ENCODE measurements at places on chromosomes 16 and 17. TPM values are rescaled to one million over a fixed set of nuclear protein-coding genes. Genes with fewer than 3 reads are reported as not detected.

Gene TP53TG3B
- total RNA-seq, result not detected

Gene KRT39
- not detected for total RNA-seq

Gene KRT15
- total RNA-seq, result 5.0 TPM

Gene RAB26
- total RNA-seq, result 3.9 TPM

Gene SPN
- not detected for total RNA-seq

Gene RASL10B
- 0.10 TPM for total RNA-seq

Gene VPS35
- total RNA-seq, result 87.0 TPM

Gene MT1F
- total RNA-seq, result 12.9 TPM

Gene IRX5
- total RNA-seq, result 2.2 TPM

Gene SLC16A3
- 102 TPM for total RNA-seq

Gene SLFN11
- total RNA-seq, result 5.7 TPM

Gene SNX20
- not detected for total RNA-seq

Gene KIF18B
- 33.4 TPM for total RNA-seq

Gene BRIP1
- 5.8 TPM for total RNA-seq

Gene KRTAP1-1
- not detected for total RNA-seq

Gene CCL8
- total RNA-seq, result not detected

Gene SNRNP25
- 70.9 TPM for total RNA-seq

Gene ZKSCAN2
- 2.5 TPM for total RNA-seq

Gene TMEM88
- 0.96 TPM for total RNA-seq

Gene RAB37
- 1.2 TPM for total RNA-seq

Gene TVP23A
- total RNA-seq, result 0.02 TPM

Gene RNF112
- 0.52 TPM for total RNA-seq

Gene MT1G
- not detected for total RNA-seq

Gene RGS11
- total RNA-seq, result 4.7 TPM

Gene WSB1
- 66.2 TPM for total RNA-seq

Gene MYH2
- total RNA-seq, result not detected

Gene CA5A
- not detected for total RNA-seq

Gene DPEP2
- not detected for total RNA-seq
